Right renal cortex interstitium (tissue), 3 donors: ENCODE measurements at places on chromosomes 4 and X.
A peak's percentile ranks its signal among the peaks of the same experiment; 100 is the strongest.

- peak; percentile 74 for DNase-seq
Measured at GRCh38 chrX:103687696-103688201, 1.2 kb upstream of the MORF4L2 start.

DNA sequence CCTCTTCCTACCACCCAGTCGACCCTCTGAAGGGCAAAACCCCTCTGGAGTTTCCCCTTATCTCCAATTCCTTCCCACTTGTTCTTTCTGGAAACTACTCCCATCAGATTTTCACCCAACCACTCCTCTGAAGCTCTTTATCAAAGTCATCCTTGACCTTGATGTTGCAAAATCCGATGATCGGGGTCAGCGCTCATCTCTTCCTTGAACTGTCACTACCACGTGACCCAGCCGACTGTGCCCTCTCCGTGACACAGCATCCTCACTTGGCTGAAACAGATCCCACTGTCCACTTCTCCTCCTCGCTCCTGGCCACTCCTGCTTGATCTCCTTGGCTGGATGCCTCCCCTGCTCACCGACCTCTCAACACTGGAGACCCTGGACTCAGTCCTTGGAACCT lies 1.1 kb downstream of the CFAP99 start:
- no peak for DNase-seq

GRCh38 chr4:79652232-79652631 lies 244.2 kb upstream of the GK2 start:
- no peak for DNase-seq

DNA sequence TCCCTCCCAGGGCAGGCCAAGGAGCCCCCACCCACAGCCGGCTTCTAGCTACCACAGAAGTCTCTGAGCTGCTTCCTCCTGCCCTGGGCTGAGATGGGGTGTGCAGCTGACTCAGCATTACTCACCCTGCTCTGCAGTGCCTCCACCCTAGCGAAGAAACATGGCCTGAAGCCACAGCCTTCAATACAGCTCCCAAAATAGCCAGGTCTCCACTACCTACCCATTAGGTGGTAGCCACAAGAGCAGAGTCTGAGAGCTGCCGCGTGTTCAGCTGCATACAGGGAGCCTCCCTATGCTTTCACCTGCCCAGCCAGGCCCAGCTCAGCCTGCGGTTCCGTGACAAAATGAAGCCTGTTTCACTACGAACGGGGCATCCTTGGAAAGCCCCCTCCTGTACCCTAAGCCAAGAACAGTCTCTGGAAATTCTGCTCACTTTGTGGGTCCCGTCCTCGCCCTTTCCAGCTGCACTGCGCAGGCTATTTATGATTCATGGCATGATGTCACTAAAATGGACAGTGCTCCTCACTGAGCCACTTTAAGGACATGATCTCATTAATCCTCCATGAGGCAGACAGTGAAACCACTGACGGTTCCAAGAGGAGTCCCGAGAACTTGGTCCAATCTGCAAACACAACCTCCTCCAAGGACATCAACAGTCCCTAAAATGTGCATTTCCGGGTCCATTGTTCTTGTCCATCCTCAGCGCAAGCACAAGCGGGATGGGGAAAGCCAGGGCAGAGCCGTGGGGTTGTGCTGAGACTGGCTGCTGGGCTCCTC lies 20.2 kb downstream of the WDR1 start:
- no peak for DNase-seq

GRCh38 chr4:1715002-1715758 lies 3.1 kb upstream of the SLBP start:
- no peak for DNase-seq

DNA sequence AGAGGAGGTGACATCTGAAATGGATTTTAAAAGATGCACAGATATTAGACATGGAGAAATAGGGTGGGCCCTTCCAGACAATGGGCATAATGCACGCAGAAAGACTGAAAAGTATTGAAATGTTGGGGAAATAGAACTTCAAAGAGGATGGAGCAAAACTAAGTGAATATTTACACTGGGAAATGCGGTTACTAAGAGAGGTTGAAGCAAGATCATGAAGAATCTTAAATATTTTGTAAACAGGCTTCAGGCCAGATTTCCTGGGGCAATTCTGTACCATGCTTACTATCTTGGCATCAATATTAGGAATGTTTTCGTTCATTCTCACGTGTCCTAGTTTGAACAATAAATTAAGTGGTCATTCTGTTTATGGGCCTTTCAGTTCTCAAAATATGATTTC lies 216.3 kb downstream of the ADAMTS3 start:
- DNase-seq, result no peak

DNA sequence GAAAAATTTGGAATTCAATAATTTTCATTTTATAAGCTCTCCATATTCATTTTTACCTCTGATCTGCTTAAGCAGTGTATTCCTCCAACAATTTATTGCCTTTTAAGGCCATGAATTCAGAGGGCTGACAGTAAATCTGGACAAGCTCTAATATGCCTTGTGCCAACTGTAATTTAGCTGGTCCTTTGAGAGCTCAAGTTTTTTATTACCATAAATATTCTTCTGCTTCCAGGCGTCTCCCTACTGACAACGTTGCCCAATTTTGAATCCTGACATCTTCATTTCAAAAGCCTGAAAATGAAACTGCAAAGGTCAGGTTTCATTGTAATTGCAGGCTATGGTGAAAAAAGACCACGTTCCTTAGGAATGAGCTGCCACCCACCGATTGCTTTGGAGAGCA lies 95.8 kb upstream of the GEMIN8 start:
- DNase-seq, result no peak

- no peak for DNase-seq
Measured at GRCh38 chr4:2792711-2793585, at the start of gene SH3BP2. Gene SH3BP2, plus strand, starts transcription at chr4:2793085. Its CDS starts 27,533 bp downstream, at chr4:2820618.

DNA sequence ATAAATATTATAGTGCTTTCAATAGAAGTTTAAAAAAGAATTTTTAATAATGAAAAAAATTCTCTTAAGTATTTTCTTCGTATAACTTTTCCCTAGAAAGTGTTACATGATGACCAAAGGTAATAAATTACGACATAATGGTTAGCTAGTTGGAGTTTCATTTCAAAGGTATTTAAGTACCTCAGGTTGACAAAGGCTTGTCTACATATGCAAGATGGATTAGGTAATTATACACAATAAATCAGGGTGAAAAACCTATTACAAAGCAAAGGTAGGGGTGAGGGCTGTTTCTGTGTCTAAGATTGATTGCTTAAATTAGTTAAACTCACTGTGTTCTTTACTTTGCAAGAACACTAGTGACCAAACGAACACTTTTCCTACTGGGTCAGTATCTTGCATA lies 508.5 kb upstream of the FAT1 start:
- DNase-seq, result no peak

DNA sequence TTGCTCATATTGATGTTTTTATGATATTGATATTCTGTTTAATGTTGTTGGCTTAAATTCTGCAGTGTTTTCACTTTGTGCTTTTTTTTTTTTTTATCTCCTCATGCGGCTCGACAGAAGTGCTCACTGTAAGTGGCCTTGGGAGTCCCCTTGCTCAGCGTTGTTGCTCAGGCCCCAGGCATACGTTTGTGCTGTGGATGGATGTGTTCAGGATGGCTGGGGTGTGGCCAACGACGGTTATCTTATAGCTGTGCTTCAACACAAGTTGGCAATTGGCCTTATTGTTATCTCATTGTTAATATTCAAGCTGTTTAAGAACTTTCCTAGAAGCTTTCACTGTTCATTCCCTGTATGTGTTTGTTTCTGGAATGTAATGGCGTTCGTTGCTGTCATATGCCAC lies 36.4 kb upstream of the CLCN4 start:
- DNase-seq, result no peak

- no peak for DNase-seq
Measured at GRCh38 chrX:136221851-136222513, 29.2 kb downstream of the MAP7D3 start.
